ENCODE measurements at places on chromosomes 1 and 21. TPM values are rescaled to one million over a fixed set of nuclear protein-coding genes. Genes with fewer than 3 reads are reported as not detected.

The COL16A1 gene
- not detected for total RNA-seq

The CD1E gene
- total RNA-seq: not detected

The TNFRSF4 gene
- 3.2 TPM for total RNA-seq

The CRNN gene
- total RNA-seq: not detected

The CDA gene
- not detected for total RNA-seq

The MYCL gene
- not detected for total RNA-seq

The OR2G6 gene
- total RNA-seq: not detected

The LAPTM5 gene
- 629 TPM for total RNA-seq

The SLC22A15 gene
- total RNA-seq: 0.16 TPM

The SH2D5 gene
- total RNA-seq: not detected

The SPRR2G gene
- not detected for total RNA-seq

The RAVER2 gene
- total RNA-seq: 1.1 TPM
